ENCODE measurements at places on chromosomes 16 and 17. TPM values are rescaled to one million over a fixed set of nuclear protein-coding genes. Genes with fewer than 3 reads are reported as not detected.

Gene TCAP
- 1.4 TPM for total RNA-seq

Gene TMEM100
- total RNA-seq: 0.20 TPM

Gene DYNLL2
- total RNA-seq: 19.1 TPM

Gene KCTD13
- total RNA-seq: 18.5 TPM

Gene ASPA
- not detected for total RNA-seq

Gene TRIM47
- total RNA-seq: 5.8 TPM

Gene OTOP3
- total RNA-seq: not detected

Gene PYY
- total RNA-seq: not detected

Gene DNASE1L2
- 2.7 TPM for total RNA-seq

DNA sequence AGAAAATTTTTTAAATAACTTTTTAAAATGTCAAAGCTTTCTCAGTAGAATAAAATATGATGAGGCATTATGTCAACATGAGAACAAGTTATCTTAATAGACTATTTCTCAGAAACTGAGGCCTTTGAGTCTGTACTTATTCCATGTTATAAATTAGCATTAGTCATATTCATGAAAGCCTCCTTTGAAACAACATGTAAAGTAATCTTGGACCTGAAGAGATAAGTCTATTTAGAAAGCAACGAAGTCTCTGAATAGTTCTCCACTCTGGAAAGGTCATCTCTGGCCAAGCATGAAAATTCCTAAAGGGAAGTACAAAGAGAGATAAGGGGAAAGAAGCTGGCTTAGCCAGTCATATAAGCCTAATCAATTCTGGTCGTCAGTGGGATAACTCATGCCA is 150.8 kb downstream of the CYB561 start:
- no peaks in the 10 kb centered on the region for H3K36me3 ChIP-seq
- H3K27me3 ChIP-seq: no peaks in the 10 kb centered on the region
- no peak overlapping the region for H3K27ac ChIP-seq
- no peak for DNase-seq

DNA sequence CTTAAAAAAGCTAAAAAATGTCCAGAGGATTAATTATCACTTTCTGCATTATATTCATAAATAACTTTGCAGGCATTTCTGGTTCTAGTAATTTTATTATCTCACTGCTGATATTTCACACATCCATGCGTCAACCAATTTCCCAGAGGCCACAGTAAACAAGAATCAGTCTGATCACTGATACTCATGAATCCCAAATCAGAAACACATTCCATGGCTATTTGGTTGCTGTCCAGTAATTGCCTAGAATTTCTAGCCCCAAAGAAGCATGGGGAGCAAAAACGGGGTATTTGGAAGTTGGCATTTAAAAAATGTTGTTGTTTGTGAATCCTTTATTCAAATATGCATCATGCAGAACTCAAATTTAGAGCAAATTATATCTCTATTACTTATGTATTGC is 244.8 kb downstream of the CDH8 start:
- H3K27me3 ChIP-seq: no peaks in the 10 kb centered on the region
- no peak overlapping the region for H3K4me3 ChIP-seq
- no peak for DNase-seq
- no peak overlapping the region for H3K27ac ChIP-seq

DNA sequence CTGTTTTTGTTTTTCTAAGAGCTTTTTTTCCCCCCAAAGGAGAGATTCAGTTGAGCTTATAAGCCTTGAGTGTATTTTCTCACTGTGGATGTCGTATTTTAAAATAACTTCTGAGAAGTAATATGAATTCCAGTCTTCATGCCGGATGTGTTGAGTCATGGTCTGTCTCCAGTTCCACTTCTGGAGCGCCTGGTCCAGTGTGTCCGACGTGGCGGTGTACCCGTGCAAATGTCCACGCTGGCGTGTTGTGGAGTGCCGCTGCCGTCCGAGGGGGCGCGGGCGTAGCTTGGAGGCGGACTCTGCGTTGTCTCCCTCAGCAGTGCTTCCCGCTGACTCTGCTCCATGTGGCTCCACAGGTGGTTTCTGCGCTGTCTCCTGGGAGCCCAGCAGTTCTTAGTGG is 60.9 kb upstream of the ZNF750 start:
- DNase-seq: no peak
- H3K4me3 ChIP-seq: no peak overlapping the region
- no peaks in the 10 kb centered on the region for H3K27me3 ChIP-seq
- H3K27ac ChIP-seq: no peak overlapping the region
- peaks cover 57% of the 10 kb centered on the region for H3K36me3 ChIP-seq
- no peaks in the 10 kb centered on the region for H3K4me1 ChIP-seq

GRCh38 chr16:85245307-85246172 is 133.3 kb upstream of the CIBAR2 start:
- peak; percentile 86 for DNase-seq
- H3K4me1 ChIP-seq: no peaks in the 10 kb centered on the region
- H3K27ac ChIP-seq: no peak overlapping the region
- H3K4me3 ChIP-seq: no peak overlapping the region
- no peaks in the 10 kb centered on the region for H3K36me3 ChIP-seq

DNA sequence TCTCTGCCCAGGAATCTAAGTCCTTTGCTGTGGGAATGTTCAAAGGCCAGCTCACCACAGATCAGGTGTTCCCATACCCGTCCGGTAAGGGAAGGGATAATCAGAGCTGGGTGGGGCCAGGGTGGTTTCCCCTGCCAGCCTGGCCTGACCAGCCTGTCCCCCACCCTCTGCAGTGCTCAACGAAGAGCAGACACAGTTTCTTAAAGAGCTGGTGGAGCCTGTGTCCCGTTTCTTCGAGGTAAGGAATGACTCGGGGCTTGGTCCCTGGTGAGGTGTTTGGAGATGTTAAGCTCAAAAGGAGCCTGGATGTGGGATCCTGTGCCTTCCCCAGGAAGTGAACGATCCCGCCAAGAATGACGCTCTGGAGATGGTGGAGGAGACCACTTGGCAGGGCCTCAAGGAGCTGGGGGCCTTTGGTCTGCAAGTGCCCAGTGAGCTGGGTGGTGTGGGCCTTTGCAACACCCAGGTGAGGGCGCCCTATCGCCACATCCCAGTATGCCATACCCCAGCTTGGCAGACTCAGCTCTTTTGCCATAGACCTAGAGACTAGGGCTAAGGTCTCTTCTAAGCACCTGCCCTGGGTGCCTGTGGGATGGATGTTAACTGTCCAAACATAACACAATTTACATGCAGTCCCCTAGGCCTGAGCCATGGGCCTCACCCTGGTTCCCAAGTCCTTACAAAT is 997 bp downstream of the ACADVL start:
- no peak for DNase-seq
- H3K27ac ChIP-seq: peak overlapping the region; percentile 90
- no peaks in the 10 kb centered on the region for H3K27me3 ChIP-seq
- peaks cover 52% of the 10 kb centered on the region for H3K36me3 ChIP-seq
- H3K4me1 ChIP-seq: peaks cover 52% of the 10 kb centered on the region
- peak overlapping the region; percentile 87 for H3K4me3 ChIP-seq

GRCh38 chr17:41627316-41628072 is 3.1 kb upstream of the KRT17 start:
- H3K4me1 ChIP-seq: peaks cover 3% of the 10 kb centered on the region
- no peaks in the 10 kb centered on the region for H3K36me3 ChIP-seq
- no peak overlapping the region for H3K4me3 ChIP-seq

DNA sequence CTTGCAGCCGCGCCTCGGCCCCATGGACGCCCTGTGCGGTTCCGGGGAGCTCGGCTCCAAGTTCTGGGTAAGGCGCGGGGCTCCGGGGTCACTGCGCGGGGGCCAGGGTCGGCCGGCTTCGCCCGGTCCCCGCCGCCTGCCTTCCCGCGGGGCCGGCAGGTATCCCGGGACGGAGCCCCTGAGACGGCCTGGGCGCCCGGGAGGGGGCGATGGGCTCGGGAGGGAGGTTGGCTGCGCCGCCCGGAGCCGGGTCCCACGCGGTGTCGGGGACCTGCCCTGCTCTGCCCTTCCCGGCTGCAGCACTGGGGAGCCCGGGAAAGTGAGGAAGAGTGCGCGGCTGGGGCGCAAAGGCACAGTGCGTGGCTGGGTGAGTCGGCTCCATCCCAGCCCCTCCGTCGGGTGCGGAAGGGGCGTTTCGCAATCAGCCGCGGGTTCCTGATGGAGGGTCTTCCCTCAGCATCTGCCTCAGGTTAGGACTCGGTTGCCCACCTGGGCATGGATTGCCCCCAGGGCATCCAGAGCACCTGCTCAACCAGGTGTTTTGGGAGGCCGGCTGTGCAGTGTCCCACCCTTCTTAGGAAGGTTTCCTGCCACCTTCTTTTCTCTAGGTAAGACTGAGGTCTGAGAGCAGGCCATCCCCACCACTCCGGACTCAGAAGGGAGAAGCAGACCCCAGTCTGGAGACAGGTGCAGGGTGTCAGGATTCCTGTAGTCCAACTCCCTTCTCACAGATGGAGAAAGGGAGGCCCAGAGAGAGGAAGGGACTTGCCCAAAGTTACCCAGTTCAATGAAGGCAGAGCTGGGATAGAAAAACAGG is 442 bp downstream of the ABCC3 start:
- no peak overlapping the region for H3K27ac ChIP-seq
- H3K4me1 ChIP-seq: peaks cover 24% of the 10 kb centered on the region
- peaks cover 13% of the 10 kb centered on the region for H3K27me3 ChIP-seq
- H3K4me3 ChIP-seq: no peak overlapping the region
- no peak for DNase-seq

- H3K36me3 ChIP-seq: peaks cover 9% of the 10 kb centered on the region
- H3K4me3 ChIP-seq: no peak overlapping the region
- no peaks in the 10 kb centered on the region for H3K27me3 ChIP-seq
Measured at GRCh38 chr16:27221576-27222248, 18.4 kb downstream of the KDM8 start.

GRCh38 chr17:33012522-33013033 is 20.9 kb downstream of the SPACA3 start:
- H3K27ac ChIP-seq: no peak overlapping the region
- H3K4me3 ChIP-seq: no peak overlapping the region
- DNase-seq: peak; percentile 26
- peaks cover 17% of the 10 kb centered on the region for H3K27me3 ChIP-seq
- H3K4me1 ChIP-seq: no peaks in the 10 kb centered on the region

GRCh38 chr17:4566785-4567184 is 6.4 kb upstream of the GGT6 start:
- H3K36me3 ChIP-seq: no peaks in the 10 kb centered on the region
- H3K4me3 ChIP-seq: no peak overlapping the region
- H3K27me3 ChIP-seq: peaks cover 9% of the 10 kb centered on the region
- peak; percentile 52 for DNase-seq

DNA sequence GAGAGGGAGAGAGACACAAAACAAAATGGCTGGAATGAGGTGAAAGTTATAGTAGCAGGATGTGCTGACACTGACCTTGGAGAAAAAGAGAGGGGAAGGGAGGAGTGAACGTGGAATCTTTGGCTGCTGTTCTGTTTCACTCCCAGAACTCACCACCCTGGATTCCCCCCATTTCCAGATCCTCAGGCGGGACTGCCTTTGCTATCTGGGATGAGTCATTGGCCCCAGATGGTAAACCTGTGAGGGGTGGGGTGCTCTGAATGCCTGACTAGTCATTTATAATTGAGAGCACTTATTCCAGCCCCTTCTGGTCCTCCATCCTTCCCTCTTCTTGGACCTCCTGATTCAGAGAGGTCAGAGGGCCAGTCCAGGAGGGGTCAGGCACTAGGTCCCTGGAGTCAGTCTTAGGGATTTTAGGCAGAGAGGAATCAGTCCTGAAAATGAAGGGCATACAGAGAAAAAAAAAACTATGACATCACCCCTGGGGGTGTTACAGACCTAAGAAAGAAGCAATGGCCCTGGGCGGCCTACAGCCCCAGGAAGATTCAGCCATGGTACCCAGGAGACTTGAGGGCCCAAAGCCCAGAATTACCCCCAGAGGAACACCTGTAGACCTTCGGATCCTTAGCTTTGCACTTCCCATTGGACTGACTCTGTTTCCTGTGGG is 2.2 kb upstream of the ZG16 start:
- H3K4me1 ChIP-seq: peaks cover 2% of the 10 kb centered on the region

GRCh38 chr16:73095142-73095820 is 47.4 kb upstream of the ZFHX3 start:
- H3K27me3 ChIP-seq: peaks cover 20% of the 10 kb centered on the region
- no peaks in the 10 kb centered on the region for H3K36me3 ChIP-seq
- H3K27ac ChIP-seq: no peak overlapping the region
- DNase-seq: no peak
- H3K4me1 ChIP-seq: no peaks in the 10 kb centered on the region
- H3K4me3 ChIP-seq: no peak overlapping the region

GRCh38 chr16:67339453-67339852 is 12.8 kb downstream of the LRRC36 start:
- no peaks in the 10 kb centered on the region for H3K36me3 ChIP-seq
- no peaks in the 10 kb centered on the region for H3K27me3 ChIP-seq
- no peak for DNase-seq
- no peak overlapping the region for H3K4me3 ChIP-seq

DNA sequence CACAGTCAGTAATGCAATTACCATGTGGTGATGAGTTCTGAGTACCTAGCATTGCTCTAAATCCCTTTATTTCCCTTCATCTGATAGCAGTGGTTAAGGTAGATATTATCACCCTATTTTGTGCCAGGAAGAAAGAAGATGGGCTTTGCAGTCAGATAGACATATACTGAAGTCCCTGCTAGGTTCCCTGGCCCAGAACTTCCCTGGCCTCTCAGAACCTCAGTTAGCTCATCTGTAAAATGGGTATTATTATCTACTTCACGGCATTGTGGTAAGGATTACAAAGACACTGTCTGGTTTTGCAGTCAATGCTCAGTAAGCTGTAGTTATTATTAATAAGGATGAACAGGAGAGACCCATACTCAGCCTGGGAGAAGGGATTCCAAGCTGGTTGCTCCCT is 4.6 kb upstream of the CRYBA1 start:
- DNase-seq: no peak
- no peak overlapping the region for H3K4me3 ChIP-seq
- H3K27me3 ChIP-seq: no peaks in the 10 kb centered on the region
- peaks cover 13% of the 10 kb centered on the region for H3K4me1 ChIP-seq
- no peaks in the 10 kb centered on the region for H3K36me3 ChIP-seq

DNA sequence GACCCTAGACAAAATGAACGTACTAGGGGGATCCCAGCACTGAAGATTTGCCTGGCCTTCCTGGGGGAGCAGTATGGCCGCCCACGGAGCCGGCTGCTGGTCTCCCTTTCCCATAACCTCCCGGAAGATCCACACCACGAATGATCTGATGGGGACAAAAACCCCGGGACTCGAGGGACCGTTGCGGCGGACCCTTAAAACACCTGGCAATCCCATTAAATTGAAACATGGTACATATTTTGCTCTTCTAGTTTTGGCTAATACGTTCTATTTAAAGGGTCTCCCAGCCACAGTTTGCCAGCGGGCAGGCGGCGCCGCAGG is 45.2 kb upstream of the LCMT1 start:
- no peaks in the 10 kb centered on the region for H3K27me3 ChIP-seq
- no peak for DNase-seq
- peak overlapping the region; percentile 86 for H3K27ac ChIP-seq
- peak overlapping the region; percentile 73 for H3K4me3 ChIP-seq
- peaks cover 18% of the 10 kb centered on the region for H3K4me1 ChIP-seq
